Retinal pigment epithelial cell (primary cell): ENCODE measurements at places on chromosomes 3 and 15.

DNA sequence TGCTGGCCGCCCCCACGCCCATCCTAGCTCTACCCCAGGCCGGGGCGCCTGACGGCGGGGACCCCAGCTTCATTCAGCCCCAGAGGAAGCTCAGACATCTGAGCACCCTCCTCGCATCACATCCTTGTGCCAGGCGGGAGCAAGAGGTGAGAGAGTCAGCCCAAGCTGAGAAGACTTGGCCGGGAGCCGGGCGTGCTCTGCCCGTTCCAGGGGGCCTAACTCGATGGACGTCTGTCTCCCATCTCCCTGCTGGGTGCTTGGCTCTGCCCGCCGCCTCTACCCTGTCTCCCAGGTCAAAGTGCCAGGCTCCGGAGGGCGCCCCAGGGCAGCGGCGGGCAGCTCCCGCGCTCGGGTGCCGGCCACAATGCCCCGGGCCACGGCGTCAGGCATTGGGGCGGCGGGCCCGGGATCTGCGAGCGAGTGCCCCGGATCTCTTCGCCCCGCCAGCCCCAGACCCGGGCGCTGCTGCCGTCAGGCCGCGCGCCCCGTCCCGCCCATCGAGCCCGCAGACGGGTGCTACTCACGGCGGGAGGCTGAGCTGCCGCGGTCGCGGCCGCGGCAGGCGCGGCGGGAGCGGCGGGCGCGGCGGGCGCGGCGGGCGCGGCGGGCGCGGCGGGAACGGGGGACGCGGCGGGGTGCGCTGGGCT, 388 bp downstream of the DAPK2 start:
- DNase-seq, result no peak

- DNase-seq, result no peak
Measured at GRCh38 chr3:131849616-131850015, 185.2 kb downstream of the CPNE4 start.

GRCh38 chr15:68341760-68342725, 64.5 kb downstream of the FEM1B start:
- no peak for DNase-seq

DNA sequence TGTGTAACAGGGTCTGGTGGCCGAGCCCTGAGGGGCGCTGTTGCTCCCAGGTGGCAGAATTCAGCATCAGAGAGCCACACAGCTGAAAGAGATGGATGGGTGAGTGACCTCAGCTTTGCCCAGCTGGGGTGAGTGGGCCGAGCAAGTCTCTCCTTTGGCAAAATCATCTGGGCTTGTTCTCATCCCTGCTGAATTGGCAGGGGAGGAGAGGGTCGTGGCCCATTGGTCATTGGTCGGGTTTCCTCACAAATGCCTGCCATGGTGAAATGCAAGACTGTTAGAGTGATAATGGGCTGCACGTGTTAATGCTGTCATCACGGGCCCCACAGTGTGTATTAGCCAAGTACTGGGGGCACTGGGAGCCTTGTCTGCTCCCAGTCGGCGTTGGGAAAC, 15.9 kb downstream of the ABHD2 start:
- DNase-seq, result no peak

DNA sequence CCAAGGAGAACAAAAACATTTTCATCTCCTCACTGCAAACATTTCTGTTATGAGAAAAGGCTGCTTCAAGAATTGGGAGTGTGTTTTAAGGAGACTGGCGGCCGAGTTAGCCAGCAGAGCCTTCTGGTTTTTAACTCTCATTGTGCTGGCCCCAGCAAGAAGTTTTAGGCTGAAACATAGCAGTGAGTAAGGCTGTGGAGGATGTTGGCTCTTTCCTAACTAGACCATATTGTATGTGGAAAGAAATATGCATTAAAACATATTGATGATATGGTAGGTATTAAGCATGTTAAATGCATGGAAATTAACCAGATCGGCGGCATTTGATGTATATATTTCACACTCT, 90.7 kb downstream of the TIGIT start:
- no peak for DNase-seq

GRCh38 chr3:117358717-117359314, 649.2 kb downstream of the TUSC7 start:
- no peak for DNase-seq

GRCh38 chr3:157405457-157405856, 31.2 kb upstream of the PTX3 start:
- DNase-seq, result no peak

DNA sequence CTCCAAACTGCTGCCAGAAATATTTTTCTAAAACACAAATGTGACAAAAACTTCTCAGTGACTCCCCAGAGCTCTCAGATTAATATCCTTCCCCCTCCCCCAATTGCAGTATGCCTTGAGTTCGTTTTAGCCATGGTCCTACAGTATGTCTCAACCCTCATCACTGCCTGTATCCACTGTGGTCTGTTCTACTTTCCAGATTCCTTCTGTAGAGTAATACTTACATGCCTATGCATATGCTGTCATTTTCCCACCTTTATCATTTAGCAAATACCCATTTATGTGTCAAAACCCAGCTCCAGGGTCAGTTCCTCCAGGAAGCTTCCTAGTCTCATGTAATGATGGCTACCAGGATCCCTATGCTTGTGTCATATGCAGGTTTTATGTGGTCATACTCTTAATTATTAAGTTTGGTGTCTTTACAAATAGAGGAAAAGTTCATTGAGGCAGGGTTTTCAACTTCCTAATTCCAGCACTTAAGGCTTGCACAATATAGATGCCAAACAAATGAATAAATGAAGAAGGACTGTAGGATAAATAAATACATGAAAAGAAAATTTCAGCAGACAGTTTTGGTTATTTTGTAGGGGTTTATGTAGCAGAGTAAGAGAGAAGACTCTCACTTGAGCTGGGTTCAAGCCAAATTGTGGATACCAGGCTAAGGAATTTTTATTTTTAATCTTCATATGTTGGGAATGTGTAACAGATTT, 170.8 kb downstream of the ALCAM start:
- no peak for DNase-seq

GRCh38 chr15:60519218-60519617, 40.3 kb upstream of the ICE2 start:
- DNase-seq, result no peak

DNA sequence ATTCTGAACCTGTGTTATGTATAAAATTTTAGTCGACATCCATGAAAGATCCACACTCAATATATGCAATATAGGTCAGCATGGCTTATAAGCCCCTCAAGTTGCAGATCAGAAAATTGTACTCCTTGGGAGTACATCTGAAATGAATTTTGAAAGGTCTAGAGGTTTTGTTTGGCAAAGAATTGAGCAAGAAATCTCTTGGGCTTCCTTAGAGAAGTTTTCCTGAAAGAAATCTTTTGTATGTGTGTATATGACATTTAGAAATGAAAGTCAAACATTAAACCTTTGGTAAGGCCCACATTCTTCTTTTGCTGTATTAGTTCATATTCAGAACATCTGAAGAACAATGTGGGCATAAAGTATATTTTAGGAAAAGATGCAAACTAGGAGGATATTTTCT, 1006.6 kb downstream of the NAALADL2 start:
- no peak for DNase-seq

DNA sequence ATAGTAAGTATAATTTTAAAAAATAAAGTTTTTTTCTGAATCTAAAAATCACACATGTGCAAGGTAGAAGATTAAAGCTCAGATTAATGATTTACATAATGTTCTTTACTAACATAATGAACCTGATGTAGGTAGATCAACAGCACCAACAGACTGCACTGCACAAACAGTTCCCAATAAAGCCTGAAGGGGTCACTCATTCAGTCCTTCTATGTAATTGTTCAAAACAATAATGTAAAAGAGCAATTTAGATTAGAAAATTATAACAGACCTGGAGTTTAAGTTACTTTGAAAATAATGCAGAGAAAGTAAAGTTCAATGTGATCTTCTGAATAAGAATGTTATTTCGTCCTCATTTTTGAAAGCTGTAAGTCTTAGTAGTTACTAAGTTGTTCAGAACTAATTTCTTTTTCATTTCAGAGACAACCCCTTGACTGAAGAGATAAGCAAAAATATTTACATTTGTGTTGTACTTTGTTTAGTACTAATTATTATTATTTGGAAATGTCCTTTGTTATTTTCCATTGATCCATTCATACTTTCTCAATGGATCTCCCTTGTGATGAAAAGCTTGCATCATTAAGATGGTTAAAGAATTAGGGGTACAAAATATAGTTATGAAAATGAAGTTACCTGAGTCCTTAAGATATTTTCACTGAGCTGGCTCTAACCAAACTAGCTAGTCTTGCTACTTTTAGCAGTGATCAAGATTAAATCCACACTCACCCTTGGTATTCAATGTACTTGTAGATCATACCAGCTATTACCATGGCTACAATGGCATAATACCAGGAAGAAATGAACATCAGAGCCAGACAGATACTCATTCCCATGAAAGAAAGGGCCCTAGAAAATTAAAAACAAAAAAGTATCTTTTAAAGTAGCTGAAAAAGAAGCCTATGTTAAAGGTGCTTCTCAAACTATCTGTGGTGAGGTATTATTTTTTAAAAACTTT, 16.8 kb downstream of the EMC4 start:
- DNase-seq, result no peak

GRCh38 chr3:150761831-150762661, 923 bp downstream of the SIAH2 start:
- DNase-seq, result no peak

GRCh38 chr3:55877703-55878102, 390.6 kb upstream of the WNT5A start:
- no peak for DNase-seq

GRCh38 chr3:5485427-5485826, 297.9 kb downstream of the EDEM1 start:
- no peak for DNase-seq

DNA sequence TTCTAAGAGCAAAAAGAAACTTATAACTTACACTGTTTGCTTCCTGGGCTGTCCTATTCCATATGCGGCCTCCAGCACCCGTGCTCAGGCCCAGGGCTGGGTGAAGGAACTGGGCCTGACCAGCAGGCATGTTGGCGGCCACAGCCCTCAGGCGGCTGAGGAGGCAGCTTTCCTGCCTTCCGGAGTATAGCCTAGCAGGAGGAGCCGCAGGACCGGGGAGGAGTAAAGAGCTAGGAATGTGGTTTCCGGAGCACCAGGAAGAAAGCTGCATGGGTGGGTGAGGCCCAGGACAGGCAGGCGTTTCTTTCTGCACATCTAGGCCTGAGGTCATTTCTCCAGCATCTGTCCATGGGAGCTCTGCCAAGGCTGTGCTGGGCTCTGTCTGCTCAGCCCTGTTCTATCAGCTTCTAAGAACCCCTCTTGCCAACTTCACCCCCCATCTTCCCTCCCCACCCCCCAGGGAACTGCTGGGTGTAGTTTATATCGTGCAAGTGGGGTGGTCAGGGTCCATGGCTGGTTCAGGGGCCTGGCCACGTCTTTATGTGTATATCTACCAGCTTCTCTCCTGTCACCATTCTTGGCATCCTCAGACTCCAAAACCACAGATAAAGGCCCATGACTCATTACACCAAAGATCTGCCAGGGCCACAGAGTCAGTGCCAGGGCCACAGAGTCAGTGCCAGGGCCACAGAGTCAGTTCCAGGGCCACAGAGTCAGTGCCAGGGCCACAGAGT, 7.8 kb upstream of the KIF7 start:
- DNase-seq, result no peak

DNA sequence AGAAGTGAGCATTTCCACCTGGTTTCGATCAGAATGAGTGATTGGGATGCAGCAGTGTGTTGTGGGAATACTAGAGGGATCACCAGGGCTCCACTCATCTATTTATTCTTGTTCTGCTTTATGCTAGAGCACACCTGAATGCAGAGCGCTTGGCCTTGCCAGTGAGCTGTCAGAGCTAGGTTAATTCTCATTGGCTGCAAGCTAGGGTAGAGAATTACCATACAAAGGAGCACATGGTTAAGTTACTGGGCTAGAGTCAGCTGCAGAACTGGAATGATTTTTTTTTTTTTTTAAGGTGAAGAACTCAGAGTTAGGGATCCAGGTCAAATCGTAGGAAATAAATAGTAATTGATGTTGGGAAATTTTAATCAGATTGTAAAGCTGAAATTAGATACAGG, 8.8 kb downstream of the EIF2AK4 start:
- no peak for DNase-seq

- DNase-seq, result no peak
Measured at GRCh38 chr15:41659190-41659589, 1.0 kb upstream of the MGA start.

GRCh38 chr3:179848711-179849110, 188.0 kb downstream of the PEX5L start:
- DNase-seq, result no peak

GRCh38 chr3:72604328-72604727, 243.9 kb downstream of the SHQ1 start:
- DNase-seq, result no peak

DNA sequence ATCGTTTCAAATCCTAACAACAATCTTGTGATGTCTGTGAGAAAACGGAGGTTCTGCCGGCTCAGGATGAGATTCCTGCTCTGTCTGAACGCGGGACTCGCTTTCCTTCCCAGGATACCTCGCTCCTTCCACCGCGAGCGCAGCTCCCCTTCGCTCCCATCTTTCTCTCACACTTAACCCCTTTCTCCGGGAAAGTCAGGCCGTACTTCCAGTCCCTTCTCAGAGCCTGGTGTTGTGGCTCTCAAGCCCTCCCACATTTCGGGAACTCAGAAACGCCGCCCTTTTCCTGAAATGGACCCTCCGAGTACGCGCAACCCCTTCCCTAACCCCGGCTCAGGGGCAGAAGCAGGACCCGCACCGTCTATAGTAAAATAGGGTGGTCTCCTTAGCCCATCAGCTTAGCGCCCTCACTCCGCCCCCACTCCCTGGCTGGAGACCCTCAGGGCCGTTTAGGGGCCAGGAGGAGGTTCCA, 378 bp upstream of the FEM1B start:
- DNase-seq, result no peak
